ENCODE measurements at places on chromosomes 5 and 9.

- DNase-seq, result peak; percentile 71
These were observed at the start of gene THBS4 for GRCh38 chr5:80034962-80035821. Gene THBS4 (plus strand): TSS chr5:80035348. CDS start chr5:80035538, 190 bp downstream.

GRCh38 chr5:156497804-156498208, 170.8 kb downstream of the SGCD start:
- no peak for DNase-seq

GRCh38 chr5:72394688-72395087, 74.5 kb downstream of the PTCD2 start:
- no peak for DNase-seq

GRCh38 chr9:121184463-121184862, 17.2 kb downstream of the RAB14 start:
- no peak for DNase-seq

DNA sequence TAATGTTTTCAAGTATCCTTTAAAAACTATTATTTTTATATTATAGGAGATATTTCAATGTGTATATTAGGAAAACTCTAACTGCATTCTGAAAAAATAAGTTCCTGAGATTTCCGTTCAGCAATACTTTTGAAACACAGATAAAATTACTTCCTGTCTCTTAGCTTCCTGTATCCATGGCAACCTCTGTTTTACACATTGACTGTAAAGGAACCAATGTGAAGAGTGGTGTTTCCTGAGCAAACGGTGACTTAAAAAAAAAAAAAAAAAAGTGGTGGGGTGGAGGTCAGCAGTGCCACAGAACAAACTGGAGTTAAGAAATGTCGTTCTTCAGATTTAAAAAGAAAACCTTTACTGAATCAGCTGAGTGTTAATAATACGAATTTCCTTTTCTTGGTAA, at the start of gene LRRC70:
Gene LRRC70, plus strand, starts transcription at position 280 of the 400 bp plus-strand sequence. CDS start 620 bp downstream, outside the sequence.
- DNase-seq, result no peak

DNA sequence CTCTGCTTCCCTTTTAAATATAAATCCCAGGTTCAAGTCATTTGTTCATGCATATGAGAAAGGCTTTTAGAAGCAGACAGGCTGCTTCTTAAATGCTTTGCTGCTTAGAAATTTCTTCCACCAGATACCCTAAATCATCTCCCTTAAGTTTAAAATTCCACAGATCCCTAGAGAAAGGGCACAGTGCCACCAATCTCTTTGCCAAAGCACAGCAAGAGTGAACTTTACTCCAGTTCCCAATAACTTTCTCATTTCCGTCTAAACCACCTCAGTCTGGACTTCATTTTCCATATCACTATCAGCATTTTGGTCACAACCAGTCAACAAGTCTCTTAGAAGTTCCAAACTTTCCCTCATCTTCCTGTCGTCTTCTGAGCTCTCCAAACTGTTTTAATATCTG, 679.8 kb upstream of the FTMT start:
- no peak for DNase-seq

DNA sequence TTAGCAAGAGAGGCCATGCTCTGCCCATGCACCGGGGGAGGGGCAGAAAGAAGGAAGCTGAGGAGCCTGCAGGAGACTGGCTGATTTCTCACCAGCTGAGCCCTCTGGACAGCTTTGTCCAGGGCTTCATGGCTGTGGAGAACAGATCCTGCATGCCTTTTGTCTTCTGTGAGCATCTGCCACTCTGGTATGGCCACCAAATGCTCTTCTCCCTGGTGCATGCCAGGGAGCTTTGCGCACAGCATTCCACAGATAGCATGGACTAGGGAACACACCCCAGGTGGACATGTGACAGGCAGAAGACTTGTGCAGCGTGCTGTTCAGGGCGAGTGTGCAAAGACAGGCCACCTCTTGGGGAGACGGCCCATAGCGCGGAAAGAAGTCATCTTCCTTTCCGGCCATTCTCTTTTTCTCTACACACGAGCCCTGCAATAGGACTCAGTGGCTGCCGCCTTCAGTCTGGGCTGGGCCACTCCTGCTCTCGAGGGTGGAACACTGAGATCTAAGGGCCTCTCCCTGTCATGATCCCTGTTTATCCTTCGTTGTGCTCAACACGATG, 56.7 kb downstream of the GADD45G start:
- DNase-seq, result peak; percentile 51

DNA sequence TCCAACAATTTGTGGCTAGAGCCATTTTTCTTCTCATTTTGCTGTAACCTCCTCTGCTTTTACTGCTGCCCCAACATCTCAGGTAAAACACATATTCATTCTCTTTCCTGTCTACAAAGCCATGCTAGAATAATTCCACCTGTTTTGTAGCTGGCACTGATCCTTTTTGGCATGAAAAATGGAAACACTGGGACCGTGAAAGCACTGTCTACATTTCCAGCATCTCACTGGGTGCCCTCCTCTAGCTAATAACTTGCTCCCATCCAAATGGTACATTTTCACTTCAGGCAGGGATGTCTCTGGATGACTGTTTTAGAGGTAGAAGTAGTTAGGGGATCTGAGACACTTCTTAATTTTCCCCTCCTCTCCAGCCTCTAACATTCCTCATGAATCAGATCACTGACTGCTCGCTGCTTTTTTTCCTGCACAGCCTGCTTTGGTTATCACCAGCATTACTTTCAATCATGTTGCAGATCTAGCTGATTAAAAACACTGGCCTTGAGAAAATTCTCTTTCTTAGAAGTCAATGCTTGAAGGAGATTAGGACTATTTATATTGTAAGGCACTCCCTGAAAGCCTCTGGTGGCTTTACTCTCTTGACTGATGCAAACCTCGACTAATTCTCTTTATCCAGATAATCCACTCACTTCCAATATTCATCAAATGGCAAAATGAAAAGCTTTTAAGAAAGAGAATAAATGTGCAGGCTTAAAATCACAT, 1312.6 kb upstream of the DMAC1 start:
- DNase-seq, result no peak

DNA sequence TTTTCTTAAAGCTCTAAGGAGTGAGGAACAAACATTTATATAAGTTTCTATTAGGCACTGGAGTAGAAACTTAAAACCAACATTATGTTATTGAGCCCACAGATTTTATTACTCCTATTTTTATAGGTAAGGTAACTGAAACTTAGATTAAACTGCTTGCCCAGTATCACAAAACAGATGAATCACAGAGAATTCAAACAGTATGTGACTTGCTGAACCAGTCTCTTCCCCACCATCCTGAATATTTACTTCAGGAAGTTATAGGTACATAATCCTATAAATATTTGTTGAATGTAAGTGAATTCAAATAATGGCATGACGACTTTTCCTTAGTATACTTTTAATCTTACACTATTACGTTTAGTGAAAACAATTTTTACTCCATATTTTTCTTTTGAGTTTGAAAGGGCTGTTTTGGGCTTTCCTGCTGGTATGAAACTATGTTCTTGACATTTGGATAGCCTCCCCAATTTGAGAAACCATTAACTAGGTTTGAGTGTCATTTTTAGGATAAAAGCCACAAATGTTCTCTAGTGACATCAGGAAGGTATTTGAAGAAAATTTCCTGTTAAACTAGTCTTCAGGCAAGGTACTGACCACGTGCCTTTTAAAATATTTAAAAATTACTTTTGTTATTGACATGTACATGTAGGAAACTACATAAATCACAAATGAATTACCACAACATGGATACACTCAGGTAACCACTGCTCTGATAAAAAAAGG, 39.3 kb downstream of the PRRC1 start:
- DNase-seq, result no peak
